NCI-H524 treated with DMSO at 0.1 percent for 48 hours (cell line): ENCODE measurements at places on chromosomes 7 and 10.

- DNase-seq, result no peak
Observed at GRCh38 chr7:92336662-92337340, 91.0 kb downstream of the ANKIB1 start.

- DNase-seq, result no peak
Observed at GRCh38 chr10:82721831-82722230, 846.8 kb downstream of the NRG3 start.

DNA sequence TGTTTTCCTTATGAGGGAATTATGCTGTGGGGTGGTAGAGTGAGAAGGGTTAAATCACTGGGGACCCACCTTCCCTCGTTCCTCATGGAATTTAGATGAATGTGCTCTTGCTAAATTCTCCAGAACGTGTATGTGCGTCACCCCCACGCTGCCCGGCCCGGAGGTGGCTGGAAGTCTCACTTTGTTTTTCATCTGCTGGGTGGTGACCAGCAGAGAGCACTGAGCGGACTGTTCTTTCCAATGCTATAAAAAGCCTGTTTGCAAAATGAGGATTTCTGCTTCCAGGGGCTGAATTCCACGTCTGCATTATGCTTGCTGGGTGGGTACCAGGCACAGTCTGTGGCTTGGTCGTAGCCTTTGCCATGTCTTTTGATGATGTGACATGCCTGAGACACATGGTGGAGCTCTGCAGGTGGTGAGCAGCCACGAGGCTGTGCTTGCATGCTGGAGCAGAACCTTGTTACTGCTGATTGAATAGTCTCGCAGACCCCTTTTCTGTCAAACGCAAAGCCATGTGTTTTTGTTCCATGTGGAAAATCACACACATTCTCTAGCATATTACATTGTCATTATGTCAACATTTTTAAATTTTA lies 31.9 kb upstream of the INSYN2A start:
- DNase-seq, result no peak

GRCh38 chr10:73247509-73248258 lies 629 bp upstream of the DNAJC9 start:
- no peak for DNase-seq

DNA sequence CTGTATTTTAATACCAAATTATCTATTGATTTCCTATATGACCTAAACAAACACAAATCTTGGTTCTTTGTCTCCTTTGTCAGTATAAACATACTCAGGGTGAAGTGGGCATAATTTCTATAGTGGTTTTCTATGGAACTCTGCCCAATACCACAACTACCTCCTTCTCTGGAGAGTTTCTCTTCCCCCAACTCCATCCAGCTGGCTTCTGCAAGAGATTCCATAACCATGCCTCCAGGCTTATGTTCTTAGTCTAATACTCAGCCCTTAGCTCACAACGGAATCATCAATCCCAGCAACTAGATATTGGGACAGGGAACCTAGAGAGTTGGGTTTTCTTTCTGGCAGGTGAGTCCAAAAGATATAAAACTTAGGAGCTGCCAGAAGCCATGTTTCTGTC lies 127.3 kb downstream of the TRIL start:
- no peak for DNase-seq

- DNase-seq, result no peak
Observed at GRCh38 chr7:29304756-29305155, 110.2 kb downstream of the CHN2 start.

- no peak for DNase-seq
Observed at GRCh38 chr7:28276298-28276697, 95.7 kb upstream of the JAZF1 start.

DNA sequence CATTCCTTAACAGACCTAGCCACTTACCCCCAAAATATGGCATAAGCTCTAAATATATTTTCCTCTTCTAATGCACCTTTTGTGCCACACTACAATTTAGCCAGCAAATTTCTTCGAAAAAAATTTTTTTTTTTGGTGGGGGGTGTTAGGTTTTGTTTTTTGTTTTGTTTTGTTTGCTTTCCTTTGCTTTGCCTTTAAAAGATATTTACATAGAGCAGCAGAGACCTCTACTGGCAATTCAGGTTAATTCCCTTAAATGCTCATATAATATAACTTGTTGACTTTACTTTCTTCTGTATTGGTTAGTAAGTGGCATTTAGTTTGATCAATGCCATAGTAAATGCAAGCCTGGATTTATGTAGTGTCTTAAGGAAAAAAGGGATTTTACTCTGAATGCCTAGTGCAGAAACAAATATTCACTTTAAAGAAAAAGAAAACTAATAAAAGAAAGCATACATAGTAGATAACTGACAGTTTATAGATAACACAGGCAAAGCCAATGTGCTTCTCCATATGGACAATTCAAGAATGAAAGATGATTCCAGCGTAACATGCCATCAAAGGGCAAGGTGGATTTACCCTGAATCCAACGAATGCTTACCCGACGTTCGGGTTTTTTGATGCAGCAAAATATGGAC lies 1250.6 kb downstream of the GATA3 start:
- DNase-seq, result no peak

DNA sequence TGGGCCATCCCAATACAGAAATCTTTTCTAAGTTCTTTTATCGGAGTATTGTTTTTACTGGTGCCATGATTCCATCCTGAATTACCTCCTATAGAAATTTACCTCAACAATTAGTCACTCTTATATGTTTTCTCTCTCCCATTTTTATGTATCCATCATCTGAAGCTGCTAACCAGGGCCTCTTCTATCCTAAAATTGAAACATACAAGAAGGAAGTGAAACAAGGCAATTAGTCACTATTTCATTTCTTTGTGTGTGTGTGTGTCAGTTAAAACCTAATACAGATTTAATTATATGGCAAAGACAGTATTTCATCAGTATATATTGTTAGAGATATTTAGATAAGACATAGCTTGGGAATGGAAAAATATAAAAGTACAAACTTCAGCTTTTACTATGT lies 148.4 kb upstream of the AHR start:
- no peak for DNase-seq

GRCh38 chr7:13991791-13992595 lies 2.5 kb upstream of the ETV1 start:
- DNase-seq, result no peak

- no peak for DNase-seq
Observed at GRCh38 chr10:61125560-61126170, 181.7 kb upstream of the RHOBTB1 start.

DNA sequence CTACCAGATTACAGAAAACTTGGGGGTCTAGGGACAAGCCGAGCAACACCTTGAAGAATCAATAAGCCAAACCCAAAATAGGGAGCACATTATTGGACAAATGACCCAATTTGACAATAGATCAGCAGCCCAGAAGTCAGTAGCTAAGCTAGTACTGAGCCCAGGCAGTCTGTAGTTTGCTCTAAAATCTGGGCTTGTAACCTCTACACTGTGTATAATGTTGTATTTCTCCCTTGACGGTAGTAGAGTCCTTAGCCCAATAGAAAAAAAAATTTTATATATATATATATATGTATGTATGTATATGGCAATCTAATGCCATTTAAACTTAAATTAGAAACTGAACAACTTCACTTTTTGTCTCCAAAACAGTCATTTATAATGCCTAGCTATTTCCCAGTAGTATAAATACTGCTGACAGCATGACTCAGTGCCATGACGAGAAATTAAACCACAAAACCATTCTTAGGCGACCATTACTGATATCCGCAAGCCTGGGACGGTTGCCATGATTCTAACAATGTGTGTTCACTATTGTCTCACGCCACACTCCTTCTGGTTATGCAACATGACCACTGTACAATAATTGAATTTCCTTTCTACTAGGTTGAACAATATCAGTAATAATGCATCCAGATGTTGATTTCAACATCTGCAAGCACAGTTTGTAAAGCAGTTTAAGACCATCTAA lies 110.5 kb downstream of the IPMK start:
- DNase-seq, result no peak

DNA sequence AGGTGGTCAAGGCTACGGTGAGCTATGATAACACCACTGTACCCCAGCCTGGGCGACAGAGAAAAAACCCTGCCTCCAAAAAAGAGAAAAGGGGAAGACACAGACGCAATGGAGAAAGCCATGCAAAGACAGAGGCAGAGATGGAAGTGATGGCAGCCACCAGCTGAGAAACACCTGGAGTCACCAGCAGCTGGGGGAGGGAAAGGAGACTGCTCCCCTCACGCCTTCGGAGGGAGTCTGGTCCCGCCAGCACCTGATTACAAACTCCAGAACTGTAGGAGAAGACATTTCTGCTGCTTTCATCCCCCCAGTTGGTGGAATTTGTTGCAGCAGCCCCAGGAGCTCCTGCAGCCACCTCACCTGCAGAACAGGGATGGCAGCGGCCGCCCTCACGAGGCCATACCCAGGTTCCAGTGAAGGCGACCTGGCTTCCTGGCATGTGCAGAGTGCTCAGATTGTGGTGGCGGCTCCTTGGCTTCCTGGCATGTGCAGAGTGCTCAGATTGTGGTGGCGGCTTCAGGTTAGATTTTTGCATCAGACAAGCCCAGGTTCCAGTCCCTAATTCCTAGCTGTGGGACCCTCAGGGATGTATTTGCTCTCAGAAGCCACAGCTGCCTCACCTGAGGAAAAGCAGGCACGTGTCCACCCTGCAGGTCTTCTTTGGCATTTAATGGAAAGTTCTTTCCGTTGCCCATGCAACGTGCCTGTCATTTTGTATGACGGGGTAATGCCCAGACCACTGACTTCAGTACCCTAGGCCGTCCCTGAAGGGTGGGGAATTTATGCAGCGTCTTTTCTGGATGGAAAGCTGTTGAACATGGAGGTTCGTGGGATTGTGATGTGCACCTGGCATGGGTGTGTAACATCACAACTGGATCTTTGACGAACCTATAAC lies 182.9 kb downstream of the EBF3 start:
- DNase-seq, result no peak

- no peak for DNase-seq
Observed at GRCh38 chr10:95542330-95542729, 18.8 kb downstream of the SORBS1 start.

DNA sequence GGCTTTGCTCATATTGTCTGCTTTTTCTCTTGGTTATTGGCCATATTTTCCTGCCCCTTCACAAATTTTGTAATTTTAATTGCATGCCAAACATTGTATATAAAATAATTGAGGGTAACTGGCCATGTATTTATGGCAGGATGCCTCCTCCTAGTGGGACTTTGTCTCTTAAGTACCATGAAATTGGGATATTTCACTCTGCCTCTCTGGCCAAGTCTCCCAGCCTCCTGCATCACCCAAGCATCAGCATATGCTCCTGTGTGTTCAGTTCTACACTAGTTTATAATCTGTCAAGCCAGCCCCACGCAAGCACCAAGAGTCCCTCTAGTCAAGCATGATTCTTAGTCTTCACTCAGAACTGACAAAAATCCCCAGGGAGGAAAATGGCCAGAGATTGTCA lies 44.2 kb upstream of the FHIP2A start:
- no peak for DNase-seq

DNA sequence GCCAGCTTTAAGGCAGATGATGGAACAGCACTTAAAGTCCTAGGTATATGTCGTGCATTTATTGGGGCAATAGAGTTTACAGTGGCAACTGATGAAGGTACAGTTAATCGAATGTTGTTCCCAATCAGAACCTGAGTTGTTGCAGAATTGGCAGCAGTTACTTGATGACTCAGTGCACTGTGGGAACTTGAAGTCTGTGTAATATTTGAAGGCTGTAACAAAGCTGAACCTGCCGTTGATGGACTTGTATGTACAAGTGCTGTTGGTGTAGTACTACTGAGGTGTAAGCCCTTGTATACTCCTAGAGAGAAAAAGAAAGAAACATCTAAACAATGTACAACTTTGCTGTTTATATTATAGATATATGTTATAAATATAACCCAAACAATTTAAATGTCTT lies 75.3 kb downstream of the EPC1 start:
- DNase-seq, result no peak

DNA sequence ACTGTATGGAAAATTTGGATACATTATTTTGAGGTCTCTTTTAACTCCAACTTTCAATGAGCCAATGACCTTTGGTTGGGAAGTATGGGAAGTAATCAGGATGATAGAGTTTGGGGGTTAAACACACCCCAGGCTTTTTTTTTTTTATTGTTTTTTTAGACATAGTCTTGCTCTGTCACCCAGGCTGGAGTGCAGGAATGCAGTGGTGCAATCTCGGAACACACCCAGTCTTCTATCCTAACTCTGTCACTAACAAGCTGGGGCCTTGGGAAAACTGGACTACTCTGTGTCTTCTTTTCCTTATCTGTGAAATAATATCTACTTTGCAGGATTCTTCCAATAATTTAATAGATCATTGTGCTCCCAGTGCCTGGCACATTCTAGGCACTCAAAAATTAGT lies 37.6 kb upstream of the AGBL3 start:
- no peak for DNase-seq

DNA sequence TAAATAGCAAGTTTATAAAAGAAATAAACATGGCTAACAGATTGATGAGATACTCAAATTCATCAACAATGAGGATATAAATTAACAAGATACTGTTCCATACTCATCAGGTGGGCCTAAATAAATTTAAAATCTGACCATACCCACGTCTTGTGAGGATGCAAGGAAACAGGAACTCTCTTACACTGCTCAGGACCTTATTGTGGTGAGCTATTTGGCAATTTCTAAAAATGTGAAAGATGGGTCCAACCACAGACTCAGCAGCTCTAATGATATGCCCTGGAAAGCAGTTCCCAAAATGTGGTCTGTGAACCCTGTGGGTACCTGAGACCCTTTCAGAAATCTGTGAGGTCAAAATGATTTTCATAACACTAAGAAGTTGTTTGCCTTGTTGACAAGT lies 21.5 kb downstream of the RPP38 start:
- no peak for DNase-seq

DNA sequence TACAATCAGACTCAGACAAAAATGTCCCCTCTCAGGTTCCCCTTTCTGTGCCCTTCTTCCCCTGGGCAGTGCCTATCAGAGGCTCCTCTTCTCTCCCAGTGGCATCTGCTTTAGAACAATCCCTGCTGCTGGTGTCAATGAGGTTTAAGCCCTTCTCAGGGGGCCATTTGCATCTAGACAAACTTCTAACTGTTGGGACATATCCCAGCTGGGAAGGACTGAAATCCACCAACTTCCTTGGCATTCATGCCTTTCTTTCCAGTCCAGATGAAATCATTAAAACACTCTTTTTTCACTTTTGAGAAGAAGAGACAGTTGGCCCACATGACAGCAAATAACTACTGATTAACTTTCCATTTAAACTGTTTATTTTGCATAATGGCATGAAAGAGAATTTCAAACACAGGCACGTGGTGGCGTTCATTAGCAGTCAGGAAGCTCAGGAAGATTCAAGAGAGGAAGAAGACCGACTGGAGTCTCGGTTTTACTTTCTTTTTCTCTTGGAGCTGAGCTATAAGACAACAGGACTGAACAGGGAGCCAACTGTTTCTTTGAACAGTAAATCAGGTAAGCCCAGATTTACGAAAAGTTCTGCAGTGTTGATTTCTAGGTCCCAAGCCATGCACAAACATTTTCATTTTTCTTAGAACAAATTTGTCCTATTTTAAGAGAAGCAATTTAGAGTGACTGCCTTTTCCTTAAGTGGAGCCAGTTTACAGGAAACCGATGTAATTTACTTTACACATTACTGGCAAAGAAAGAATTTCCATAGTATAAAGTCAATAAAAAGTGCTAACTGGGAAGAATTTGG lies at the start of gene GIMAP2:
Gene GIMAP2, plus strand, starts transcription at position 488 of the 811 bp plus-strand sequence. CDS start 1,354 bp downstream, outside the sequence.
- no peak for DNase-seq

- DNase-seq, result no peak
Observed at GRCh38 chr7:30460246-30460633, 18.3 kb downstream of the NOD1 start.
